ENCODE measurements at places on chromosomes 4 and X.

- DNase-seq, result no peak
These were observed 6.0 kb upstream of the TEC start for GRCh38 chr4:48275686-48276085.

DNA sequence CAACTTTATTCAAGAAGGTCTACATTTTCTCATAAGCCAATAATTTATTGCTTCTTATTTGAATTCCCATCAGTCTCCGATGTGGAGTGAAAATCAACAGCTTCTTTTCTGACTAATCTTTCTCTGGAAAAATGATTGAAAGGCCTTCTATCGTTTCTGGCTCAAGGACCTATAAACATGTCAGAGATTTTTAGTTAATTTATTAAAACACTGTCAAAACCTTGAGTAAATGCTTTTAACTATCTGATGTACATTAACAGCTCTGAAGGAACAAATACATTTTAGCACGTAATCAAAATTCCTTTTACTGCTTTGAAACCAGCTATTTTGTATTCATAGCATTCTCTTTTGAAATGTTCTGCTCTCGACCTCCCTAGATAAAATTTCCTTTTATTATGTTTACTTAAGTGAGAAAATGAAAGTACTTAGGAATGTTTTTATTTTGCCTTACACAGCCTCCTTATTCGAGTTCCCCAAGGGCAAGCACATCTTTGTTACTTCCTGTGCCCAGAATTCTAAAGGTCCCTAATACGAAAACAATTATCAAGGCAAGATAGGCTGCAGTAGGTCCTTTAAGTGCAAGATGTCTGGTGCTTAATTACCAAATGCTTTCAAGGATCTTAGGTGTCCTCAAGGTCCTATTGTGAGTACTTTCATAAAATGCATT lies 3.1 kb upstream of the ZFX start:
- DNase-seq, result no peak

- no peak for DNase-seq
These were observed 246.2 kb downstream of the SCFD2 start for GRCh38 chr4:53119680-53120079.

DNA sequence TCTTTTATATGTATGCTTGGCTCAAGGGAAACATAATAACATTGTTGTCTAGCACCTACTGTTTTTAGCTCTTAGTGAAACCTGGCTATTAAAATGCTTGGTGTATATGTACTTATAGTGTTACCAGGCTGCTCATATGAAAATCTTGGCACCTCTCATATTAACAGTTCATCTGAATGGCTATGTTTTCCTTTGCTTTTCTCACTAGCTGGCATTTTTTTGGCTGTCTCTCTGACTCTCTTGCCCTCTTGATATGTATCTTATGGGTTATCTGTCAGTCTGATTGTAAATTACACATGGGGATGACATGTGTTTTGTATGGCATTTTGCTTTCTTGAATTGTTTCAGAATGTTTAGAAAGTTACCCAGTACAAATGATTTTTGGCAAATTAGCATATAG lies 158.0 kb downstream of the ARHGAP24 start:
- no peak for DNase-seq

GRCh38 chrX:153864561-153865320 lies 21.2 kb downstream of the L1CAM start:
- DNase-seq, result no peak

- no peak for DNase-seq
These were observed 506.4 kb upstream of the PABPC4L start for GRCh38 chr4:134708026-134708425.

DNA sequence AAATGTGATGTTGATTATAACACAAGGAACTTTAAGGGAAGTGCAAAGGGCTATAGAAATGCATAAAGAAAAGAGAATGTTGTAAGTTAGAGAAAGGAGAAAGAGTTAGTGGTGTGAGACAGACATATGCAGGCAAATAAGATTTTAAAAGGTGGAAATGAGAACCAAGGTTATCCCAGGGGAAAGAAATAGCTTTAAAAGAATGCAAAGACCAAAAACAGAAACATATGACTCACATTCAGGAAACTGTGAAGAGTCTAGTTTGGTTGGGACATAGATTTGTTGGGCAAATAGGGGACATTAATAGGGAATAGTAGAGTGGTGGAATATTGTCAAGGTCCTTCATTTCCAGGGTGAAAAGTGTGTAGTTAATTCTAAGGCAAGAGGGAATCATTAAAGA lies 52.4 kb downstream of the MAPK10 start:
- no peak for DNase-seq

- DNase-seq, result no peak
These were observed 3.5 kb upstream of the MAD2L1 start for GRCh38 chr4:120070196-120070595.

GRCh38 chr4:176189891-176190795 lies 5.2 kb downstream of the SPATA4 start:
- no peak for DNase-seq

GRCh38 chrX:33726281-33727160 lies 405.6 kb downstream of the FAM47A start:
- no peak for DNase-seq

DNA sequence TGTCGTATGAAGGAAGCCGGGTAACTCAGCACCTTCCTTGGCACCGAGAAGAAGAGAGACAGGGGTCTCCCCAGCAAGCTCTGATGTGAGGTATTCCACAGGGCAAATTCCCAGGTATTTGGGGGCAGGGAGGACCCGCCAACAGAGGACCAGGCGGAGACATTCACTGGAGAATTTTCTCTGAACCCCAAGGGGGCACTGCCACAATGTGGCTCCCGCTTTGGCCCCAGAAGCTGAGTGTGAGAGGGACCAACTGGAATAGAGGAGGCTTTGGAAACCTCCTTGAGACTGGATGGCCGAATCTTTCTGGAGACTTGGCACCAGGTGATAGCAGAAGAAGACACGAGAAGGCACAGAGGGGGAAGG lies 735 bp upstream of the GABRE start:
- no peak for DNase-seq

- DNase-seq, result no peak
These were observed 4.7 kb downstream of the CPLX1 start for GRCh38 chr4:821181-821591.

GRCh38 chr4:129138810-129139496 lies 43.0 kb downstream of the C4orf33 start:
- no peak for DNase-seq

DNA sequence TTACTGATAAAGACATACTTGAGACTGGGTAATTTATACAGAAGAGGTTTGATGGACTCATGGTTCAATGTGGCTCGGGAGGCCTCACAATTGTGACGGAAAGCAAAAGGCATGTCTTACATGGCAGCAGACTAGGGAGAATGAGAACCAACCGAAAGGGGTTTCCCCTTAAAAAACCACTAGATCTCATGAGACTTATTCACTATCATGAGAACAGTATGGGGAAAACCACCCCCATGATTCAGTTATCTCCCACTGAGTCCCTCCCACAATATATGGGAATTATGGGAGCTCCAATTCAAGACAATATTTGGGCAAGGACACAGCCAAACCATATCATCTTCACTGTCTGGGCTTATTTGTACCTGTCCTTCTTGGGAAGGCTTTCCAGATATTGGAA lies 22.8 kb upstream of the MUC7 start:
- no peak for DNase-seq

GRCh38 chrX:3636803-3637202 lies 76.6 kb downstream of the PRKX start:
- DNase-seq, result no peak

GRCh38 chr4:153115322-153116290 lies 88.6 kb upstream of the TRIM2 start:
- DNase-seq, result peak; percentile 51

GRCh38 chrX:56765811-56766553 lies 36.9 kb downstream of the NBDY start:
- no peak for DNase-seq

DNA sequence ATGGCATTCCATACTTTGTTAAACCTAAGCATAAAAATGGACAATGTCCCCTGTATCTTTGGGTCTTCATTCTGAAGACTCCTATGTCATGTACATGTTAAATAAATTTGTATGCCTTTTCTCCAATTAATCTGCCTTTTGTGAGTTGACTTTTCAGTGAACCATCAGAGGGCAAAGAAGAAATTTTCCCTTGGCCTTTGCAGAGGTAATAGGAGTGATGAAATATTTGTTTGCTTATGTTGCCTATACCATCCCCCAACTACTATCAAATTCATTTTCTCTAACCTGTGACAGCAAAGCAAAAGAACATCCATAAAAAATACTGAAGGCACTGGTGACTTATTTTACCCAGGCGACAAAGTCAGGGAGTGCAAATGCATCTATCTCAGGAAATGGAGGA lies 18.2 kb downstream of the NAAA start:
- no peak for DNase-seq

Data from activated T-cell treated with anti-CD3 and anti-CD28 coated beads for 1 hour (primary cell).